ENCODE measurements at places on chromosomes 7 and 10.

DNA sequence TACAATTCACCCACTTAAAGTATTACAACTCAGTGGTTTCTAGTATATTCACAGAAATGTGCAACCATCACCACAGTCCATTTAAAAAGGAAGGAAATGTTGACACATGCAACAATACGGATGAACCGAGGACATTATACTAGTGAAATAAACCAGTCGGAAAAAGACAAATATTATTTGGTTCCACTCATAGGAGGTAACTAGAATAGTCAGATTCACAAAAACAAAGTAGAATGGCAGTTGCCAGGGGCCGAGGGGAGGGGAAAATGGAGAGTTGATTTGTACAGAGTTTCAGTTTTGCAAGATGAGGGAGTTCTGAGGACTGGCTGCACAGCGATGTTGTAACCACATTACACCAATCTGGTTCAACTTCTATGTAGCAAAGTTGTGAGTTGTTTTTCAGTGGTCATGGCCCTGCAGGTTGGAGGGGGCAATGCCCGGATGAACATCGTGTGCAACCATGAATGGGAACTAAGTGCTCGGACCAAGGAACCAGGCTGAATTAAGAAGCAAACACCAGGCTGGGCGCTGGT, 17.6 kb upstream of the TNPO3 start:
- no peak for DNase-seq

DNA sequence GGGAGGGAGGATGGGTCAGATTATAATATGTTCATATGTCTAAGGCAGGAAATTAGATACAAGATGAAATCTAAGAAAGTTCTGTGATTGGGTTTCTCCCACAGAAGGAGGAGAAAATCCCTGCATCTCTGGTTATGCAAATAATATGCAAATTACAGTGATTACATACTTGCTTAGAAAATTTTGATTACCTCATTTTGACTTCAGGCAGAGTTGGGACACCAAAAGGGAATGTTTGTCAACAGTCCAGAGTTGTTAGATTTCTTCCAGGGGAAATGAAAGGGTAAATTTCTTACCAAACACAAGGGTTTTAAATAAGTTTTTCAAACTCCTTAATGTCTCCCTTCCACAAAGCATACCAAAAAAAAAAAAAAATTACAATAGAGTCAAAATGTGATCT, 101.4 kb upstream of the STEAP1B start:
- no peak for DNase-seq

DNA sequence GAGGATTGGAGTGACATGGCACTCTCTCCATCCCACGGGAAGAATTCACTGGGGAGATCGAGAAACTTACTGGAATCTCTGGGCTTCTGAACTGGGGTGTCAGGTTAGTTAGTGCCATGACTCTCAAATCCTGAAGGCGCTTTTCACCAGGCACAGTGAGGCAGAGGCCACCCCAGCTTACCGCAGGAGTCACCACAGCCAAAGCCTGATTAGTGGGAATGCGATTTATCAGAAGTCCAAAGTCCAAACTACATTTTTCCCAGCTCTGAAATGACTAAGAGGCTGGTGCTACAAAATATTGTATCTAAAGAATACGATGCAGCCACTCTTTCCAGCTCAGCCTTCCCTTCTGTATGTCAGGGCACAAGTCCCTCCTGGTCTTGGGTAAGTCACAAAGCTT, 334.8 kb upstream of the SHH start:
- no peak for DNase-seq

GRCh38 chr7:40656349-40656748, 521.5 kb downstream of the SUGCT start:
- no peak for DNase-seq

GRCh38 chr10:85851325-85851724, 515.3 kb downstream of the GRID1 start:
- no peak for DNase-seq

DNA sequence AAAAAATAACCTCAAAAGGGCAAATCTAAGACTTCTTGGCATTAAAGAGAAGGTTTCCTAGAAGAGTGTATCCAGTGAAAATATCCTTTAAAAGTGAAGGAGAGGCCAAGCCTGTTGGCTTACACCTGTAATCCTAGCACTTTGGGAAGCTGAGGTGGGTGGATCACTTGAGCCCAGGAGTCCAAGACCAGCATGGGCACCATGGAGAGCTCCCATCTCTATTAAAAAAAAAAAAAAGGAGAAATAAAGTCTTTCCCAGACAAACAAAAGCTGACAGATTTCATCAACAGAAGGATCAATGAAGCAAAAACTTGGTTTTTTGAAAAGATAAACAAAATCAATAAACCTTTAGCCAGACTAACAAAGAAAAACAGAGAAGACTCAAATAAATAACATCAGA, 67.6 kb upstream of the ZNF800 start:
- DNase-seq = no peak

DNA sequence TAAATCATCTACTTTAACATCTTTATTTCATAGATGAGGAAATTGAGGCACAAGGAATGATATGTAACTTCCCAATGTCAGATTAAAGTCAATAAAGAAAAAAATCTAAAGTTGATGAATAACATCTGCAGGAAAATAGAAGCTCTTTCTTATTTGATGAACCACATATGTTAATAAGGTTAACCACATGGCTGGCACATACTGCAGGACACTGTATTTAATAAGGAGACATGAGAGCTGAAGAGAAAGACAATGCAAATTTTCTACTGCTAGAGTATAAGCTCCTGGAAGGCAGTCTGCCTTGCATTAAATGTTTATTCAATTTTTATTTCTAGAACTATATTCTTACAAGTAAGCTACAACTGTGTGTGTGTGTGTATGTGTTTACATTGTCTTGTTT, 4.4 kb downstream of the RAB11FIP2 start:
- no peak for DNase-seq

GRCh38 chr10:44573821-44574220, 188.9 kb upstream of the CXCL12 start:
- DNase-seq = no peak

DNA sequence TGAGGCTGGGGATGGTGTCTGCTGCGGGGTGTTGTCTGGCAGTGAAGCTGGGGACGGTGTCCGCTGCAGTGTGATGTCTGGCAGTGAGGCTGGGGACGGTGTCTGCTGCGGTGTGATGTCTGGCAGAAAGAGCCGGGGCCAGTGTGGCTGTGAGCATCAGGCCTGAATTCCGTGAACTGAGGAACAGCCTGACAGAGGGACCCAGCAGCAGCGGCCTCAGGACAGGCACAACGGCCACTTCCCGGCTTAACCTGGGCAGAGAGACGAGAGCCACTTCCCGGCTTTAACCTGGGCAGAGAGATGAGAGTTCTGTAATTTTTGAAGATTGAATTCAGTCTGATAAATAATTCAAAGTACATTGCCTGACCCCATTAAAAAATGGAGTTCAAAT, 321.2 kb downstream of the PTPRN2 start:
- no peak for DNase-seq

DNA sequence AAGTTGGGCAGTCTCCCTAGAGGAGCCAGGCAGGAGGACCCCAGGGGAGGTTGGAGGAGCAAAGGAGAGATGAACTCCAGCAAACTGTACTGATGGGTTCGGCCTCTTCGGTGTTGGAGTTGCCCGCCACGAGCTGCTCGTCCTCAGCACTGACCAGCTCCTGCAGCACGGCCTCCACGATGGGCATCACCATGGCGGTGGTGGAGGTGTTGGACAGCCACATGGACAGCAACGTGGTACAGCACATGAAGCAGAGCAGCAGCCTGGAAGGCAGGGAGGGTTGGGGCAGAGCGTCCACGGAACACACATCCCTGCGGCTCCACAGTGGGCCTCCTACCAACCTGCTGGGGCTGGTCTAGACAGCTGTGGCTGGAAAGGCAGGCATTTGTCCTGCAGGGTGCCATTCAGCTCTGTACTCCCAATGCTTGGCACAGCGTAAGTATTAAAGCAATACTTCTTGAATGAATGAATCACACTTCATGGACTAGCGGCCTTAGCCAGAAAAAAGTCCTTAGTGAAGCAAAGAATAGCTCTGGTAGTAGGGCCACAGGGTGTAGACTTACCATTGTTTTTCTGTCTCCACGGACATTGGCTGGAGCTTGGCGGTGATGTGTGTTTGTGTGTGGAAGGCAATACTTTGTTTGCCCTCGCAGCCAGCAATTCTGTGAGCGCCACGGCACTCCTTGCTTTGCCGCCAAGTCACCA, 21.8 kb downstream of the SLC13A4 start:
- no peak for DNase-seq

- DNase-seq = no peak
These were observed 221.7 kb downstream of the PHTF2 start for GRCh38 chr7:78020136-78020873.

GRCh38 chr7:22348379-22348778, 8.6 kb downstream of the RAPGEF5 start:
- no peak for DNase-seq

DNA sequence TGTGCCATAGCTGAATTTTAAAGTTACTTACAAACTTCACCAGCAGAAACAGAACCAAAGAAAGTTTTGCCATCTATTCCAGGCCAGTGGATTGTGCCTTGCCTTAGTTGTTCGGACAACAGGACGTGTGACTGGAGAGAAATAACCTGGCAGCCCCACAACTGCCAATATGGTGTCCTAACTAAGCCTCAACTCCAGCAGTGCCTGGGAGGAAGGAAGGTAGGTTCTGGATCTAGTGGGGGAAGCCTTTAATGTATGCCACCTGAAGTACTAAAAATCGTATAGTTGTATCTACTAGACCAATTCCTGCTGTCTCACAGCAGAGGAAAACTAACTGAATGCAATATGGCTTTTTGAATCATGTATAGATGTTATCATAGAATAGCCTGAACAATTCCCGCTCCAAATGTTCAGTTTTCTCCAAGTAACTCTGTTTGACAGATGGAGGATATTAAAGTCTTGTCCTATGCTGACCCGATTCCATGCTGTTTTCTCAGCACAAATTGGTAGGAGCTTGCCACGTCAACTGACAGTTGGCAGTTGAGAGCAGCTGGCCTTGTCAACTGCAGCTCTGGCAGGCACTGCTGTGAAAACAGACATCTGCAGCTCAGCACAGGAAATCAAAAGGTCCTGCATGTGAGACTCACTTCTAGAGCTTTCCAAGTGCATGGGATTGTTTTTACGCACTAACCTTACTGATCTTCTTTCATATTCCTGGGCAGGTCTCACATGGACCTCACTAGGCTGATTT, 84.5 kb upstream of the WNT16 start:
- DNase-seq = no peak

- no peak for DNase-seq
These were observed 28.6 kb upstream of the TRIL start for GRCh38 chr7:28986765-28987110.

GRCh38 chr10:58477122-58477521, 35.5 kb upstream of the BICC1 start:
- no peak for DNase-seq

DNA sequence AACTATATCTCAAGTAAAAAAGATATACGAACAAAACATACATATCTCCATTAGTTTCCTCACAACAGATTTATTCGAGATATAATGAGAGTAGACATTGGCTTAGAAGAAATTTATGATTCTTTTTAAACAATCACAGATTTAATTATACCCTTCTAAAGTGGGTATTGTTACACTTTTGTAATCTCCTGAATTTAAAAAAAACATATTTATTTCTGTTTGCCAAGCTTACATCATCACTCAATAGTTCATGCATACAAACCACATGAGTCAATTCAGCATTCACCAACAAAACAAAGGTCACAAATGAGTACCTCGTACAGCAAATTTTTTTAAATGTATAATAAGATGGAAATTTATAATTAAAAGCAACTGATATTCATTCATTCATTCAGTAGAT, 17.6 kb downstream of the LRRN3 start:
- DNase-seq = no peak

GRCh38 chr10:111290649-111291048, 213.8 kb downstream of the ADRA2A start:
- DNase-seq = no peak

DNA sequence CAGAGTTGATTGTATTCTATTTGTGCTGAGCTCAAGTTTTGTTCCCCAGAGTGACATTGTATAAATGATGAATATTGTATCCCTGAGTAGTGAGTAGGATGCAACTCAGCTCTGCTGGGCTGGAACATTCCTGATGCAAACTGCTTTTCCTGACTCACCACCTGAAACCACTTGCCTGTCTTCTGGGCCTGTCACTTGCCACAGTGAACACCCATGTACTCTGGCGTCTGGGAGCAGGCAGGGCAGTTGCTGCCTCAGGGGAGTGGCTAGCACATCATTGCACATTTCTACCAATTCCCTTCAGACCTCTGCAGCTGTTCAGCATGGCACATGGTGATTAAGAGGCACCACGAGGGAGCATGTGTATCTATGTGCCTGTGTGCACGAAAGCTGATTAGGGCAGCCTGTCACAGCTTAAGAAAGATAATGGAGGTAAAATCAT, 157.3 kb downstream of the SND1 start:
- DNase-seq = no peak

- no peak for DNase-seq
These were observed 218.8 kb downstream of the ZWINT start for GRCh38 chr10:56142092-56142728.

DNA sequence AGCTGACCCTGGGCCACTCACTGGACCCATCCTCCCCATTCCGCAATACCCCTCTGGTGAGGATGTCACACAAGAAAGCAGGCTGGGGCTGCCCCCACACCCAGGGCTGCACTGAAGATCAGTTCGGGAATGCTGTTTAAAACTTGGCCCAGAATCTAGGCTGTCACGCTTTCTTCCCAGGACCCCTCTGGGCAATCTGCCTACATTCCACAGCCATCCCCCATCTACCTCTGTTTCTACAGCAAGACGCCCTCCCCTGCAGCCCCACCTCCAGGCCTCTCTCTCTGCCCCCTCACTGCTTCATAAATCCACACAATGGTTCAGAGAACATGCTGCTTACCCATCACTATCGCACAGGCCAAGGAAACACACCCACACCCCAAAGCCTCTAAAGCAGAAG, 36.1 kb downstream of the XPNPEP1 start:
- DNase-seq = no peak

GRCh38 chr7:131683536-131684125, 127.2 kb upstream of the PODXL start:
- no peak for DNase-seq

GRCh38 chr7:132578050-132578370, 1.7 kb upstream of the PLXNA4 start:
- DNase-seq = no peak

DNA sequence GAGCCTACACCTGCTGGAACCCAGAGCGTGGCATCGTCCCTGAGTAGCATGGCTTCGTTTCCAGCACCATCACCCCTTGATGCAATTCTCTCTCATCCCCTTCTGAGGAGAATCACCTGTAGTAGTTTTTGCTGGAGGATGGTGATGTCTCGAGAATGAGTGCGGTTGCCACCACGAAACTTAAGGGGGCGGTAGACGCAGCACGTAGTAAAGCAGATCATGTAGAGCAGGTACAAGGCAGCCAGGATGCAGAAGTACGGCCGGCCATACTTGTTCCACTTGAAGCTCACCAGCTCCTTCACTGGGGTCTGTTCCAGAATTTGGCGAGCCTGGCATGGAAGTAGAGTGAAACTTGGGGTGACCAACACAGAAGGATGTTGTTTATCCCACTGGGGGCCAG, 8.1 kb downstream of the TRPV5 start:
- no peak for DNase-seq

DNA sequence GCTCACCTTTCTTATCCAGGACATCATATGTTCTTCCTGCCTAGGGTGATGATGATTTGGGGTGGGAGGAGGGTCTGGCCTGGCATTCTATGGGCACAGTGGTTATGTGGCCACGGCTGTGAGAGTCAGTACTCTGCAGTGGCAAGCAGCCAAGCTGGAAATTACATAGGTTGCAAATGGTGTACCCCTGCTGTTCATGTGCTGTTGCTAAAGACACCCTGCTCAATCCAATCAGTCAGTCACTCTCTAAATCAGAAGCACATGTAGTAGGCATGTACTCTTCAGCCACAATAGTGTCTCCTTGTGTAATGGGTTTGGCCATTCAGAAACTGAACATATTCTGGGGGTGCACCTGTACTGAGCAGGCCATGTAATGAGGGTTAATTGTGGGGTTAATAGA, 449.1 kb upstream of the ANKRD30A start:
- DNase-seq = no peak
